ENCODE measurements at places on chromosomes 2 and 18.

DNA sequence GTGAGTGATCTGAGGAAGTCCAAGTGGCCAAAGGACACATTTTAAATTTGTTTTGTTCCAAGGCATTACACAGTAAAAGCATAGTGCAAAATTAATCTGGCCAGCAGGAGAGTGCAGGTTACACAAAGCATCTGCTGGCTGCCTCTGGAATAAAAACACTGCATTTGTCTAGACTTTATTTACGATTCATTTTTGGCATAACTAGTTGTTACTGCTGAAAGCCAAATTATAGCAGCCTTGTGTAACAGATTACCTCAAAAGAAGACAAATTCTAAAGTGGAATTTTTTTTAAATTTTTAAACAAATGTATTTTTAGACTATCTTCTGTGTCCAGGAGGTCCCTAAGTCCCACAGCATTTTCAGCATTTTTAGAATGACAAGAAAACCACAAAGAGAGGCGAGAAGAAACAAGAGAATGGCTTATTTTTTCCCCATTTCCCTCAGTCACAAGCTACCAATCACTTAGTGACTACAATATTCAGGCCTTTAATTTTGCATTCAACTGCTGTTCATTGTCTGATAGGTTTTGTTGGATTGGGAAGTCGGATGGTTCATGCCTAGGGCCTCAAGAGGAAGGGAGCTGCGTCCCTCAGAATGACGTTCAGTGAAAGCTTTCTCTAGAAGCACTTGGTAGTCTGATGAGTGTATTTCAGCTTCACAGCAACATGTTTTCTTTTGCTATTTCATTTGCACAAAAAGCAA is 46.0 kb downstream of the TMEFF2 start:
- DNase-seq, result peak; percentile 53

DNA sequence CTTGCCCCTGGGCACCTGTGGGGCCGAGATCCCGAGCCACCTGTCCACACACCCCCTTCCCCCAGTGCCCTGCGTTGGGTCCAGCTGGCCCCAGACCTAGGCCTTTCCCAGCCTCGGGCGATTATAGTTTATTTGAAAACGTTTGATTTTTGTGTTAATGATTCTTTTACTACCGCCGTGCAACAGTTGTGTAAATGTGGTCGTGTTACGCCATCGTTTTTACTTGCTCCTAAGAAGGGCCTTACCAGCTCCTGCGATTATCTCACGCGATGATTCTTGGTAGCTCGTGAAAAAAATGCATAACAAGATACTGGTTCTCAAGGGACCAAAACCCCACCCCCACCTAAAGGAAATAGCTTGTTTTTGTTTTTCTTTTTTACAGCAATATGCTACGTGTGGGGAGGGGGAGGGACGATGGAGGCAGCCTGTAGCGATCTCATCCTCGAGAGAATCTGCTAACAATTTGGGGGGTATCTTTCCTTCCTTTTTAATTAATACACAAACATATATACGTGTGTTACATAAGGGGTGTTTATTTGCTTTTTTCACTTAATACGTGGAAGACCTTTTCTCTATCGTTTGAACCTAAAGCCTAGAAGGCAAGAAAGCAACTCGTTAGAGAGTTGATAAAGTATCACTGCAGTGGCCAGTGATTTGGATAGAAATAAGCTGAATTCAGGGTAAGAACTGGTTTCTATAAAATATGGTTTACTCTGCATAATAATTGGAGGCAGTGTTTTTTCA is 1.0 kb downstream of the ZDBF2 start:
- DNase-seq, result peak; percentile 18

DNA sequence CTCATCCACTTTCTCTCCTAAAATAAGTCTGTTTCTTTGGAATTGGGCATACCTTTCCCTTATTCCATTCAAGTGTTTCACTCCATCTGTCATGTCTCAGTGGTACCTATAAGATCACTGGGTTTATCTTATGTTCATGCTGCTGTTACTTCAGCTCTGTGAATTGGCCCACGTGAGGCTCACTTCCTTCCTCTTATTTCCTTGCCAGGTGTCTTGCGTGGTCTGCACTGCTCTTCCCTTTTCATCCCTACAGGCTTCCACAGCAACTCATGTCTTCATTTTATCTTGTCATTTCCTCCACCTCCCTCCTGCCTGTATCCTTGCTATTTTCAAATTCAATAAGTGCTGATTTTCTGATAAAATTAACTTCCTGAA is 159.1 kb upstream of the ALPP start:
- DNase-seq, result no peak

DNA sequence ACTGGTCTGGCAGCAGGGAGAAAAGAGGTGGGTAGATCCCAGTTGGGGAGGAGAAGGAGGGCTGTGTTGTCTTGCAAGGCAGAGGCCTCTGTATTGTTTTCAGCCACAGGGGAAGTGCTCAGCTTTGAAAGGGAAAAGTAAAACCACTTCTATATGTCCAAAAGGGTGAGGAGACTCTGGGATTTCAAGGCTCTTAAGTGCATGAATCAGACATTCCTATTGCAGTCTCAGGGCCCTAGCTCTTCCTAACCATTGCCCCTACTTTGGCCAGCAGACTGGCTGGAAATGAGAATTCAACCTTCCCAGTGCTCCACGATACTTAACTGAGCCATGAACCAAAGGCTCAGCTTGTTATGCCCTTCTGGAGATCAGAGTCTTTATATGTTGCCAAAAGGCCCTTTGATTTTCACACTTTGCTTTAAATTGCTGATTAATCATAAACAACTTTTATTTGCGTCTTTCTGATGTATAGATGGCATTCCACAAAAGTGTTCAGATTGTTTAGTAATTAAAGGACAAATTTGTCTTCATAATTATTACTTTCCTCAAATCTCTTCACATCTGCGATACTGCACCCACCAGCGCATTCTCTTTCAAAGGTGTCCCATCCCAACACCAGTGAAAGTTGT is 313.8 kb upstream of the MMADHC start:
- peak; percentile 10 for DNase-seq

- peak; percentile 50 for DNase-seq
Measured at GRCh38 chr2:33298233-33298632, 178.2 kb upstream of the RASGRP3 start.

DNA sequence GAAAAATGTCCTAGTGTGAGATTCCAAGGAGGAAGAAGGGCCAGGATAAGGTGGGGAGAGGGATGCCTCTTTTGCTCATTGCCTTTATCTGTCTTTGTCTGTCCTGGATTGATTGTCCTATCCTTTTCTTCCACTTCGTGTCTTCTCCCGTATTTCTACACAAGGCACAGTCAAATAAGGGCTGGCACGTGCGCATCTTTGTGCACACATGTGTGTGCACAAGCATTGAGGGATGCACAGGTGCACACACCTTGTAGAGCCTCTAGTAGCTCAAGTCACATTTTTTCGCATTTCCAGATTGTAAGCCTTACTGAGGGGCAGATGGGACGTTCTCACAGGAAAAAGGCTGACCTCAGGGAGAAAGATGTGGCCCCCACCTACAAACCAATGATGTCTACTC is 170.2 kb upstream of the TNP1 start:
- DNase-seq, result no peak

GRCh38 chr18:31097666-31098065 is 4.6 kb downstream of the DSC2 start:
- DNase-seq, result no peak

- no peak for DNase-seq
Measured at GRCh38 chr2:168964251-168964807, 63.2 kb downstream of the G6PC2 start.

- no peak for DNase-seq
Measured at GRCh38 chr2:1222056-1222455, 191.2 kb upstream of the TPO start.

- DNase-seq, result no peak
Measured at GRCh38 chr2:212357606-212358005, 181.0 kb downstream of the ERBB4 start.

- no peak for DNase-seq
Measured at GRCh38 chr2:108267101-108267500, 21.6 kb upstream of the SULT1C2 start.

- DNase-seq, result peak; percentile 11
Measured at GRCh38 chr2:236503100-236503499, 66.5 kb upstream of the ACKR3 start.

GRCh38 chr18:42936289-42936688 is 179.2 kb downstream of the RIT2 start:
- DNase-seq, result no peak

DNA sequence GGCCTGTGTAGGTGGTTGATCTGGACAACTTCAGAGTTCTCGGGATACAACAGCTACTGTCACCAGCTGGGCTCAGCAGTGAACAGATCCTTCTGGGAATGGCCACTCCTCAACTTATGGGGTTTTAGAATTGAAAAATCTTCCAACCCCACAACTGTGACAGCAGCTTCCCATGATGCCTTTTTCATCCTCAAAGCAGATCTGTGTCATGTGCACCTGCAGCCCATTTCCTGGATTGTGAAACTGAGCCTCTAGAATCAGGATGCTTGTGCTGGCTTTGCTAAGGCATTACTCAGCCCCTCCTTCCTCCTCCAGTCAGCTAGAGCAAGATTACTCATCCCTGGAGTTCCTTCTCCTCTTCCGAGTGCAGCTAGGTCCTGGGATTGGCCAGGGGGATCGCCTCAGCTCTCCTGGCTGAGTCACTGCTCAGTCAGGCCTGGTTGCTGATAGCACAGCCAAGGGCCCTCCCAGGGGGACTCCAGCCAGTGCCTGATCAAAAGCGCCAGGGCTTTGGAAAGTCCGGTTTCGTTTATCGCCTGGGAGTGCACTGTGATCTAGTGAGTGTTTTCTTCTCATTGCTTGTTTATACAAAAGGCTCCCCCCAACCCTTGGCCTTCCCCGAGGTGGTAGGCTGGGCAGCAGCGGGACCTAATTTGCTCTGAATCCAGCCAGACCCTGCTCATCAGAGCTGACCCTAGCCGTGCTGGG is 2.4 kb upstream of the LPIN1 start:
- peak; percentile 99 for DNase-seq

- no peak for DNase-seq
Measured at GRCh38 chr18:4358618-4359017, 96.5 kb downstream of the DLGAP1 start.

- DNase-seq, result no peak
Measured at GRCh38 chr2:165777522-165778186, 16.4 kb downstream of the GALNT3 start.

DNA sequence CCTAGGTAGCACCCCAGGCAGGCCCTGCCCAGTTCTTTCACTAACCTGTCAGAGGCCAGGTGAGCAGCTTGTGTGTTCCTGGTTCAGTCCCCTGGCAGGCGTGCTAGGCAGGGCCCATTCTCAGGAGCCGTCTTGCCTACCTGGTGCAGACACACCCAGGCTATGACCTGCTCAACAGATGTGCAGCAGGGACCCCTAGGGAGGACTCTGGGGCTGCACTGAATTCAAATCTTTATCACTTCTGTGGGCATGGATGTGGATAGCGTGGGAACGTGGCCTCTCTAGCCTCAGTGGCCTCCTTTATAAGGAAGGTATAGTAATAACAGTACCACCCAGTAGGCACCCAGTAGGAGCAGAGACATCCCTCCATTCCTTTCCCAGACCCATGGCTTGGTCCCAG is 48.4 kb downstream of the PLEKHB2 start:
- DNase-seq, result peak; percentile 14

- no peak for DNase-seq
Measured at GRCh38 chr2:202158796-202159195, 79.6 kb downstream of the SUMO1 start.

DNA sequence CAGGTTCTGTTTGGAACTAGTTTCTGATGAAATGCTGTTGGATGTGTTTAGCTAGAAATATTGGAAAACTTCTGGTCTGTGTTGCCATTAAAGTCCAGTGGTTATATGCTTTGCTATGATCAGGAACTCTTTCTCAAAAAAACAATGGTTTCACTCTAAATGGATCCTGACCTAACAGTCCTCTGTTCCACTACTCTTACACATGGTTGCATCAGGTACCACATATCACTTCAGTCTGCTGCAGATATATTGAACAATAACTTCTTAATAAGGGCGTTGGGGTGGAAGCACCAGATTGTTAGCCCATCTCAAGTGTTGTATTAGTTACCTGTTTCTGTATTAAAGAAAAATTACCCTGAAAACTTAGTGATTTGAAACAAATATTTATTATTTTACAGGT is 676.6 kb upstream of the GCFC2 start:
- no peak for DNase-seq

- no peak for DNase-seq
Measured at GRCh38 chr2:101190747-101191516, 39.8 kb upstream of the TBC1D8 start.

GRCh38 chr2:150878356-150878755 is 383.3 kb downstream of the RBM43 start:
- peak; percentile 10 for DNase-seq

- no peak for DNase-seq
Measured at GRCh38 chr2:171512014-171512413, 10.3 kb upstream of the CYBRD1 start.

DNA sequence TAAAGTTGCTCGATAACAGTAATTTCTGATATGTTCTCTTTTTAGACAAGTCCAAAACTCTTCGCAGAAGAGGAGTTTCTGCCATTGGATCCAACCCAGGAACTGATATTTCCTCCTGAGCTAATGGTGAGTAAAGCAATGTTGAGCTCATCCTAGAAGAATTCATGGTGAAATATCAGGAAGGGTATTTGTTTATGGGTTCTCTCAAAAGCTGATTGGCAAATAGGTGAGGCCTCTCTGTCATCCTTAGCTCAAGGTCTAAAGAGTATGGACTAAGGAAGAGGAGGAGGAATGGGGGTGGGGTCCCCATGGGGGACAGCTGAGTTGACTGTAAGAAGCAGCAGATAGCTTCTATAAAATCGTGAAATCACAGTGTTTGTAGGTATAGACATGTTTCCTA is 18.2 kb downstream of the AOX1 start:
- DNase-seq, result peak; percentile 52

DNA sequence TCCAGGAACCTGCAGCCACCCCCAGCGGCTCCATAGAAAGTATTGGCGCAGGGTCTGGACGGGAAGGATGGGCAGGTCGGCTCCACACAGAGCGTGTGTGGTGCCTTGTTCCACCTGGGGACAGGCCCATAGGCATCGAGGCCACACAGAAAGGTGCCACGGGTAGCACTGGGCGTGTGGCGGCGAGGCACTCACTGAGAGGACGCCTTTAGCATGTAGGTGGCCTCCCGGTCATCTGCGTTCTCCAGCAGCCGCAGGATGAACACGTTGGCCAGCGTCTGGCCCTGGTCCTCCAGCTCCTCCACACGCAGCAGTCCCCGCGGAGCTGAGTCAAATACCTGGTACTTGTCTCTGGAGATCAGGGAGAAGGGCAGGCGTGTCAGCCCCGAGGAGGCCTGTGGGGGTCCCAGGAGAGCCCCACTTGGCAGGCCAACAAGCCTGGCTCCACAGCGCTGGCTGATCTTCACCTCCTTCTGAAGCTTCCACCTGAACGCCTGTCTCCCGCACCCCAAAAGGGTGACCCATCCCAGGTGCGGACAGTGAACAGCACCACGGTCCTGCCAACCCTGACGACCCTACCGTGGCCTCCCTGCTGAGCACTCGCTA is 13.2 kb downstream of the SNORC start:
- DNase-seq, result no peak

All from AG08395 (cell line).